ENCODE measurements at places on chromosomes 5 and 9.
A peak's percentile ranks its signal among the peaks of the same experiment; 100 is the strongest.

DNA sequence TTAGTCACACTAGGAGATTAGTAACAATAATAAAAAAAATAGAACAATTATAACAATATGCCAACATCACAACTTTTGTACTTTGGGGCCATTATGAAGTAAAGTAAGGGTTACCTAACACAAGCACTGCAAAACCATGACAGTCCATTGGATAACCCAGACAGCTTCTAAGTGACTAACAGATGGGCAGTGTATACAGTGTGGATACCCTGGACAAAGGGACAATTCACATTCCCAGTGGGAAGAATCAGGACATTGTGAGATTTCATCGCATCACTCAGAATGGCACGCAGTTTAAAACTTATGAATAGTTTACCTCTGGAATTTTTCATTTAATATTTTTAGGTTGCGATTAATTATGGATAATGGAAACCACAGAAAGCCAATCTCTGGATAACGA lies 45.6 kb upstream of the JADE2 start:
- no peak for DNase-seq

DNA sequence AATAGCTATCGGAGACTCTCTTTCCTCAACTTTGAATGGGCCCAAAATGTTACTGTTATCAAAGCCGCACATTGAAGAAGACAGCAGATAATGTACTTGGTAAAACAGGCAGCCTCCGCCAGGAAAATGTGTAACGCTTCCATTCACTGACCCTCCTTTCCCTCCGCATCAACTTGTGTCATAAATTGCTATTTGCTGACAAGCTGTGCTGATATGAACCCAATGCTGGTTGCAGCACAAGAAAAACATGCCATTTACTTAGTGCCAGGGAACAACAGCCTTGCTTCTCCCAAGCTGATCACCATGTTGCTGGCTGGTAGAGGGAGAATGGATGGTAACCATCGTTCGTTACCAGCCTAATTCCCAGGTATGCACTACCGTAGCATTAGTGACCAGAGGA lies 162.6 kb upstream of the PPP1R2B start:
- DNase-seq = no peak

DNA sequence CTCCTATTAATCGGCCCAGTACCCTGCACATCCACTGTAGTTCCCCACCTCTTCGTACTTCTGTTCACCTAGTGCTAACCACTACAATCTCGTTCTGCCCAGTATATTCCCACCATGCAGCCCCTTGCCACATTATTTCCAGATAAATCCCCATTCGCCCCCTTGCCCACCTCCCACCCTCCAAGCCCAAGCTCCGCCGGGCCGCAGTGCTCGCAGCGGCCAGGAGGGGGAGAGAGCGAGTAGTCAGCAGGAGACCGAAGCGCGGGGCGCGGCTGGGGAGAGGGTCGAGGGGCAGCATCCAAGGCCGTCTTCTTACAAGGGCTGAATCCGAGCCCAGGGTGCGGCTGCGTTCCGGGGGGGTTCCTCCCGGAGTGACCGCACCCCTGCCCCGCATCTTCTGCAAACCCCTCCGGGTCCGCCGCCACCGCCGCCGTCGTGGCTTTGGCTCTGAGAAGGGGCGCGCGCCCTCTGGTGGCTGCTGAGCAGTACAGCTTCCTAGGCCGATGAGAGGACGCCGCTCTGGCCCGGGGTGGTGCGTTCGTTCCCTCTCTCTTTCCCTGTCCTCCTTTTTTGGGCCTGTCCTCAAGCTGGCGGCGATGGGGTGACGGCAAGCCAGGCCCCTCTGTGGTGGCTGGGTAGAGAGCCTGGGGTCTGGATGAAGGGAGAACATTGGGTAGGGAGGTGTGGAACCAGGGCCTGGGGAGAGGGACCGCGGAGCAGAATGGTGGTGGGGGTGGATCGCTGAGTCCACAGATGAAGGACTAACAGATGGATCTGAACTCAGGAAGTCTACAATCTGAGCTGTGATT lies 30.0 kb upstream of the PSD2 start:
- no peak for DNase-seq

GRCh38 chr5:157530226-157530972 lies 45.2 kb downstream of the ADAM19 start:
- DNase-seq = no peak

DNA sequence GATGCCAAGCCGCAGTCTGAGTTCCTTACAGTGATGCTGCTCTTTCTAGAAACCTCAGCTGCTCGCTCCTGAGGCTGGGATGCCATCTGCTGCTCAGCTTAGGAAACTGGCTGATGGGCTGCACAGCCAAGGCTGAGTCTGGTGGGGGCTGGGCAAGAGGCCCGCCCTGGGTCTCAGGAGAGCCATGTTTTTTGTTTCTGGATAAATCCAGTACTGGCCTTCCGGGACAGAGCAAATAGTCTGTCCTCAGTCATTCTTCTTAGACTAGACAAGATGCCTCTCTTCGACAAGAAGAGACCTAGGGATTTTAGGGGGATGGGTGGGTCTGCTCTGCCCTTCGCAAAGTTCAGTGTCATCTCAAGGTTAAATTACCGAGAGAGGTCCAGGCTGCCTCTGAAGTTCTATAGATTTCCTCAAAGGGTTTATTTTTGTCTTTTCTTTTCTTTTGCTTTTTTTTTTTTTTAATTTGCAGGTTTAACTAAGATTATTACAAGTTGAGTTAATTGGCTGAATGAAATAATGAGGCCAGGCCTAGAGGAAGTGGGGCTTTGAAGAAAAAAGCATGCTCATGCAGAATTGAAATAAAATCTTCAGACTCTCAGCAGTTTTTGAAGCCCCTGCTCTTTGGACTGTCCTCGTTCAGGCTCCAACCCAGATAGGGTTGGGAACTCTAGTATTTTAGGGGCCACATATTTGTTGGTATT lies 30.6 kb upstream of the MATR3 start:
- peak; percentile 93 for DNase-seq

- DNase-seq = peak; percentile 26
These were observed 46.5 kb downstream of the GNA14 start for GRCh38 chr9:77601476-77602099.

- DNase-seq = no peak
These were observed 4.2 kb upstream of the ANXA2R start for GRCh38 chr5:43044181-43044914.

GRCh38 chr9:127493592-127494303 lies 42.4 kb downstream of the LRSAM1 start:
- no peak for DNase-seq

DNA sequence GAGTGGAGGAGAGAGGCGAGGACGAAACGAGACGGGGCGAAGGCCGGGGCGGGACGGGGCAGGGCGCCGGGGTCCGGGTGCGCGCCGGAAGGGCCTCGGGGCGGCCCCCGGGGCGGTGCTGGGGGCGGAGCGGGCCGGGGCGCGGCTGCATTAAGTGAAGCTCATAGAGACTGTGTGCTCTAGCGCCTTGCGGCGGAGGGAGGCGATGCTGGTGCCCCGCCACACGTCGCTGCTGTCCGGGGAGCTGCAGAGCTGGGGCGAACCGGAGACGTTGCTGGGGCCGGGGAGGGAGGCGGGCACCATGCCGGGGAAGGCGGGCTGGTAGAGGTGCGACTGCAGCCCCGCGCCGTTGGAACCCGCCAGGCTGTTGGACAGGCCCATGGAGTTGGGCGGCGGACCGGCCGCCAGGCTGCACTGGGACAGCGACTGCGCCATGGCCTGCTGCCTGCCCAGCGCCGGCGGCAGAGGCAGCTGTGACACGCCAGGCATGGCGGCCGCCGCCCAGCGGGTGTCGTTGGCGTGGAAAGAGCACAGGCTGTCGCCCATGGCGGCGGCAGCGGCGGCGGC lies 8.3 kb downstream of the OTP start:
- no peak for DNase-seq

Measured in esophagus muscularis mucosa (tissue), 4 donors.